PC-9 (cell line): ENCODE measurements at places on chromosomes 4 and X. TPM values are rescaled to one million over a fixed set of nuclear protein-coding genes. Genes with fewer than 3 reads are reported as not detected.

- DNase-seq, result no peak
Measured at GRCh38 chrX:111662292-111662691, 18.7 kb upstream of the ALG13 start.

DNA sequence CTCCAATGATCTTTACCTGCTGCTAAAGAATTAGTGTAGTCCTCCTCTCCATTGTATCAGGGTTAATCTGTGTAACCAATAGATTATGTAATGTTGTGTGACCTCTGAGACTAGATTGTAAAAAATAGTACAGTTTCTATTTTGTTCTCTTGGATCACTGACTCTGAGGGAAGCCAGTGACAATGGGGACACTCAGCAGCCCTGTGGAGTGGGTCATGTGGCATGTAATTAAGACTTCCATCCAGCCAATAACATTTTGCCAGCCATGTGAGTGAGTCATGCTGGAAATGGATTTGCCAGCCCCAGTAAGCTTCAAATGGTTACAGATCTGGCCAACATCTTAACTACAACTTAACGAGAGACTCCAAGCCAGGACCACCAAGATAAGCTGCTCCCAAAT is 332.3 kb downstream of the PTTG2 start:
- no peak for DNase-seq

GRCh38 chrX:63434665-63435064 is 83.5 kb upstream of the SPIN4 start:
- DNase-seq, result peak; percentile 80

DNA sequence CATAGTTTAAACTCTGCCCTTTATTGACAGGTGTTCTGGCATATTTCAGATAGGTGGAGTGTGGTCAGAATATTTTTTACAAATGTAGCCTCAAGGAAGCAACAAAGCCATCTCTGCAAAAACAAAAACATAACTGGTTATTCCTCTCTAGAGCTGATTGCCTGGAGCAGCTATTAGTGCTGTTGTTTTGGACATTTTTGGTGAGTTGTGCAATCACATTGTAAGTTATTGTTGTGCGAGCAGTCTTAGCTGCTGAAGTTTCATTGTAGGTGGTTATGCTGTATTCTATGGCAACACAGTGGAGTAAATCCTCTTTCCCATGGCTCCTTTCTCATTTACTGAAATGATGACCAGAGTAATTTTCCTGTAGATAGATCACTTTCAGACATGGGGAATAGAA is 1413.0 kb downstream of the PCDH7 start:
- DNase-seq, result no peak

DNA sequence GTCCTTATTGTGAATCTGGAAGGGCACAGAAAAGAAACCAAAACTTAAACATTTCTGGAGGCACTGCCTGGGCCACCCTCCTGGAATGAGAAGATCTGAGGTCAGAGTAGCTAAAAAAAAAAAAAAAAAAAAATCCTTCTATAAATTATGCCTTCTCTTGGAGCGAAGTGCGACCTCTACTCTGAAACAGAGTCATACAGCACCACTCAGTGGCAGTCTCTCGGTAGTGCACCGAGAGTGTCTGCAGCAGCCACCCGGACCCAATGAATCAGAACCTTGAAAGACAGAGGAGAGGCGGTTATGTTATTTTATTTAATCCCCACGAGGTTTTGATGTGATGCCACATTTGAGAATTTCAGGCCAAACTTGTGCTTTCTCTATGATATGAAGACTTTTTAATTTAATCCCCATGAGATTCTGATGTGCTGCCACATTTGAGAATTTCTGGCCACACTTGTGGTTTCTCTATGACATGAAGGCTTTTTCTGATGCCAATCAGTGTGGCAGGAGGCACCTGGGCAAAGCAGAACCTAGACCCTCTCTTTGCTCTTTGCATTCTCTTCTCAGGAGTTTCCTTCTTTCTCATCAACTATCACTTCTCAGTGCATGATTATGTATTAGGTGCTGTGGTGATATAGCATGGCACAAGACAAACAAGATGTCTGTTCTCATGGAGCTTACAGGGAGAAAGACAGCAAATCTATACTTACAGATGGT is 5.6 kb upstream of the CT47C1 start:
- peak; percentile 71 for DNase-seq

The TKTL1 gene
- not detected in 2 replicates for total RNA-seq

The TMEM150C gene
- 0.74 and 0.98 TPM in 2 replicates for total RNA-seq

The ANKRD50 gene
- 14.4 and 17.2 TPM in 2 replicates for total RNA-seq

The TKTL2 gene
- total RNA-seq, result not detected in 2 replicates

The DCAF4L1 gene
- total RNA-seq, result 0.15 and 0.23 TPM in 2 replicates
